ENCODE measurements at places on chromosomes 2 and 18.

GRCh38 chr2:20027705-20028434 lies 15.4 kb upstream of the MATN3 start:
- no peak for DNase-seq

DNA sequence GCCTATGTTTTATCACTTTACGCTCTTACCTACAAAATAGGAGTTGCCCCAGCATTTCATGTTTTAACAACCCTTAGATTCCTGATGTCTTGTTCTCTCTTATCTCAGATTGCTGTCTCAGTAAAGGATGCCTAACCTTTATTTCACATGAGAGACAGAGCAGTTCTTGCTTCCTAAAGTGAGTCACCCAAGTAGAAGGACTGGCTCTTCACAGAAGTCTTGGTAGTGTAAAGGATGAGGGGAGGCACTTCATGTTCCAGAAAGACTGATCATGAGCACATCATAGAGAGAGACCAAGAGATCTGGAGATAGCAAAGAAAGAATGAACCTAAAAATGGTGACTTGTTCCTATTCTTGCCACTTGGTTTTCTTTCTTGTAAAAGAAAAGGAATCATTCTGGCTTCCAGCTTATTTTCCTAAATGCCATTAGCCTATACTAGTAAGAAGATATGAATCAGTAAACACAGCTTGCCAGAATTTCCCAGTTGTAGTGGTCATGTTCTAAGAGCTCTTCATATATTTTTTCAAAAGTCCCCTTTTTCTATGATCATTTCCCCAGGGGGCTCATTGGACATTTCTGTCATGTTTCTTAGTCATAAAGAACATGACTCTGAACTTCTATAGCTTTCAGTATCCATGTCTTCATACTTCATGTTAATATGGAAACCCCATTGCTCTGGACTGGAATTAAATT lies 54.9 kb downstream of the MAPRE2 start:
- DNase-seq, result no peak

DNA sequence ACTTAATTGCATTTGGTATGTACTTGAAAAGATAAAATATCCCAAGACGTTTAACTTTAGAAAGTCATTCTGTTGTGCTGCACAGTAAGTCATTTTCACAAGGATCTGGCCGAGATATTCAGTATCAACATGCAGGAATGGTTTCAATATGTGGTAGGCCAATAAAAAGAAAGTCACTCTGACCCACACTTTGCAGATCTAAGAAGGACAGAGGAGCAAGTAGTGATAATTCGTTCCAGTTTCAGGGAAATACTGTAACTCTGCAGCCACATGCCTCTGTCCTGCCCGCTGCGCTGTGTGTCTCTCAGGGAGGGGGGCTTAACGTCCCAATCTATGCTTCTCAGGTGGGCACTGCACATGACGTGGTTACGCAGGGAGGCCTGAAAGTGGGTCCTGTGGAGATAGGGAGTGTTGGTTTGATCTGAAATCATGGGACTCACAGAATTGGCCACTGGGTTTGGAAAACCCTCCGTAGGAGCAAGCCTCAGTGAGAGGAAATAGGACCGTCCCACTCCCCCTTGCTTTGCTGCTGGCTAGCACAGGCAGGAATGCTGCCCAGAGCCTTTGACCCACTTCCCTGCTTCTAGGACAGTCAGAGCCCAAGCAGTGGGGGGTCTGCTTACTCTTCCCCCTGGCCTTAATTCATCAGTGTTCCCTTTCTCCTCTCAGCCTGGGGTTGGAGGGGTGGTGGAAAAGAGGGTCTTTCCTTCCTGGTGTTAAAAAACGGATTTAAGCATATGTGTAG lies 314.7 kb upstream of the SPRED2 start:
- DNase-seq, result no peak

DNA sequence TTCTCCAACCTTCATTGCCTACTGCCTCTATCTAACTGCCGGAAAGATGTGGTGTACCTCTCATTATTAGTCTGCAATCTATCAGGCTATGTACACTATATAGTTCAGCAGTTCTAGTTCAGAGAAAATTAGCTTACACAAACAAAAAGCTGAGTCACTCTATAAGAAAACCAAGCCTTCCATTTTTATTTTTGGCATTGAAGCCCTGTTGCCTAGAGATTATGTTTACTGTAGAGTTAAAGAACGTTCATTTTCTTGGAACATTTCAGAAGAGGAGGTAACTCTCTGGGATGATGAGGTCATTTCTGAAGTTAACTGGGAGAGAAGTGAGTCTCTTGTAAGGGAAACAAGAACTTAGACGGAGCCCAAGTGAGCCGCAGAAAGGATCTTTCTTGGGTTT lies 133.5 kb downstream of the FAM124B start:
- DNase-seq, result no peak

DNA sequence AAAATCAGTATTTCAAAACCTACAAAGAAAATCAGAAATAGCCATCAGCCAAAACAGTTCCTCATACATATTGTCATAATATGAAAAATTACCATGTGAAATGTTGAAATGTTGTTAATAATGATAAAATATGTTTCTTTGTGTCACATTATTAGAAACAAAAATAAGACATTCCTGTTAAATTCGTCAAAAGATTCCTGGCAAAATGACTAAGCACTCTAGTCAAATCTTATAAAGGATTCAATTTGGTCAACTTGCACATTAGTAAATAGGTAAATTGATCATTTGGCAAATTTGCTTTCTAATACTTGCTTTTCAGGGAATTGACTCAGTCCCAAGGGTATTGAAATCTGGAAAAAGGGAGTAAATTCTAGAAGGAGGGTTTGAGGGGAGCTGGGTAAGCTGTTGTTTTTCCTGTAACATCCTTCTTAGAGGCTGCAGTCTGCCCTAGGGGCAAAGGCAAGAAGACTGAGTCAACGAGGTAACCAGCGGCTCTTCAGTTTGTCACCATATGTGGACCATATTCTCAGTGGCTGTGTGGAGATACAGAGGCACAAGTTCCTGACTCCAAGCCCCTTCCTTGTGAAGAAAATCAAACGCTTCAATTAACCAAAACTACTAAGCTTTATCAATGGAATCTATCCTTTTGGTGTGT lies 482.3 kb downstream of the TNS1 start:
- no peak for DNase-seq

GRCh38 chr2:232104076-232104646 lies 142.6 kb downstream of the DIS3L2 start:
- DNase-seq, result no peak

DNA sequence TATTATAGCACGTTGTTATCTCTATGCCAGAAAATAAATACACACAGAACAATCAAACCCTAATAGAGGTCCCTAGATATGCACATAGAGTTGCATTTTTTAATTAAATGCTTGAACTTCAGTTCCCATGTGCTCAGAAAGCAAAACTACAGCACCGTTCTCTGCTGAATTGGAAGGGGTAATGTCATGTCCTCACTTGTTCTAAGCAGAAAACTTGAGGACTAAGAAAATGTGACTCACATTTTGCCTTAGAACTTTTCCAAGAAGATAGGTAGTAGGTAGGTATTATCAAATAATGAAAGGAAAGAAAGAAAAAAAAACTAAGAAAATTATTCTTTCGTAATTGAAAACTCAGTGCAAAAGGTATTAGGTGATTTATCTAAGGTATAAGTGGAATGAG lies 607.3 kb downstream of the ERBB4 start:
- no peak for DNase-seq

- no peak for DNase-seq
These were observed 132.9 kb downstream of the GAREM1 start for GRCh38 chr18:32337821-32338220.

GRCh38 chr2:216394881-216395280 lies 17.4 kb upstream of the SMARCAL1 start:
- no peak for DNase-seq

DNA sequence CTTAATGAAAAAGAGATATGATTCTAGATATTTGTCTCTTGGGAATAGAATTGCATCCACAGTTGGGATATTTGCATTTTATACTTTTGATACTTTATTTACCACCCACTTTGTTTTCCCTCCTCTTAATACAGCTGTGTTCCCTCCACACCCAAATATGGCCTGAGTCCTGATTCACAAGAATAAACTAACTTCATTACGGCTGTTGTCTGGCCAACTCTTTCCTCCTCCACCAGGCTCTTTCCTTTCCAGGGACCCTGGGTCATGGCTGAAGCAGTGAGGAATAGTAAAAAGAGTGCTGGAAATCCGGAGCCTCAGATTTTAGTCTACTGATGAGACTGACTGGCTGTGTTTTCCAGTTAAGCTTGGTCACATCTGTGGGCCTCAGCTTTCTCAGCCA lies 48.4 kb upstream of the STAM2 start:
- no peak for DNase-seq

- DNase-seq, result no peak
These were observed 33.7 kb downstream of the SOX11 start for GRCh38 chr2:5725794-5726463.

DNA sequence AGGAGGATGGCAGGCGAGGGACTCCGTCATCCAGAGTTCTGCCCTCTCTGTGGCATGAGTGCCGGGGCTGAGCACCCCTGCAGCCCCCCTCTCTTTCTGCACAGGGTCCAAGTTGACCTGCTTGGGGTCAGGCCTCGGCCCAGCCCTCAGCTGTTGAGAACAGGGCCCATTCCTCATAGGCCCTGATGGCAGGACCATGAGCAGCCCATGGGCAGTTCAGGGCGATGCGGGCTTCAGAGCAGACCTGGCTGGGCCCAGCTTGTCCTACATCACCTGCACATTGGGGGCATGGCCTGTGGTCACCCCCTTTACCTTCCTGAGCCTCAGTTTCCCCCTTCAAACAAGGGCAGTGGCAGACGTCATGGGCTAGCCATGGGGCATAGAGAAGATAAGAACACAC lies 238.1 kb downstream of the SEPTIN10 start:
- no peak for DNase-seq

DNA sequence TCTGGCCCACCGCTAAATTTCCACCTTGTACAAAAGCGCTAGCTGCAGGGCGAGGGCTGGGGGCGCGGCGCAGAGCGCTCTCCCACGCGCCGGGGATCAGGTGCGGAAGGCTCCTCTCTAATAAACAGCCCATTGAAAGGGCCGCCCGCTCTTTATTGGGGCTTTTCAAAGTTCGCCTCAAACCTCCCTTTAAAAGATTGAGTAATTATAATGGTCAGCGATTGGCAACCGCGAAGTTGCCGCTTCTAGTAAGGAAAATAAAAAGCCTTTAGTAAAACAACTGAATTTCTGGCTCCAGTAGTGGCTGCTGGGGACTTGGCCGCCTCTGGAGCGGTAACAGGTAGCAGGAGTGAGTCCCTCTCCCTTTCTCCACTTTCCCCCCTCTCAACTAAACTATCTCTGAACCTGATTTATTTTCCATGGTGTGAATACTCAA lies 755 bp downstream of the NEUROD1 start:
- peak; percentile 37 for DNase-seq

GRCh38 chr2:605674-606608 lies 71.3 kb downstream of the TMEM18 start:
- DNase-seq, result no peak

DNA sequence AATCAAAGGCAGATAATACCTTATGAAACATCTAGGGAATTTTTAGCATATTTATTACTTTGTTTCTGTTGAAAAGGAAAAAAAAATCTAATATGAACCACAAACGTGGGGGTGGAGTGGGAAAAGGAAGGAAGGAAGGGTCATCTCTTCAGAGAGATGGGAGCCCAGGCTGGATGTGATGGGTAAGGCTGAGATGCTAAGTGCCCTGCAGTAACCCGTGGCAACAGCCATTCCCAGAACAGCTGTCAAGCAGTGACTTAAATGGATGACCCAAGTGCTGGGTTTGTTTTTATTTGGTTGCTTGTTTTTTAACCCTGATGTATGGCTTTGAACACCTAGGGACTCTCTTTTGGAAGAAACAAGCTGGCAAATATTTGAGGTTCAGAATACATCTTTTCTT lies 50.7 kb upstream of the KLF7 start:
- no peak for DNase-seq

DNA sequence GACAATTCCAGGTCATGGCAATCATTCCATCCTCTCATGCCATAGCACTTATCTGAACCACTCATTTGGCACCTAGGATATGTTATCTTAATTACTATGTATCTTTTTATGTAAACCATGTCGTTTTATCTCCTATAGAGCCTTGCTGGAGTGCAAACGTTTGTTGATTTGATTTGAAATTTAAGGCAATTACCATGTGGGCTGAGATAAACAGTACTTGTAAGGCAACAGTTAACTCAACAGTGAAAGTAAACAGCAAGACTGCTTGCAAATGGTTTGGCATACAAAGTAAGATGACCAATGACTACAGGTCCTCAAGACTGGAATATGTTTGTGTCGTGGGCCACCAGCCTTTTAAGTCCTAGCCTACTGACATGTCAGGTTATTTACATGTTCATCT lies 133.7 kb upstream of the ZFP36L2 start:
- no peak for DNase-seq

DNA sequence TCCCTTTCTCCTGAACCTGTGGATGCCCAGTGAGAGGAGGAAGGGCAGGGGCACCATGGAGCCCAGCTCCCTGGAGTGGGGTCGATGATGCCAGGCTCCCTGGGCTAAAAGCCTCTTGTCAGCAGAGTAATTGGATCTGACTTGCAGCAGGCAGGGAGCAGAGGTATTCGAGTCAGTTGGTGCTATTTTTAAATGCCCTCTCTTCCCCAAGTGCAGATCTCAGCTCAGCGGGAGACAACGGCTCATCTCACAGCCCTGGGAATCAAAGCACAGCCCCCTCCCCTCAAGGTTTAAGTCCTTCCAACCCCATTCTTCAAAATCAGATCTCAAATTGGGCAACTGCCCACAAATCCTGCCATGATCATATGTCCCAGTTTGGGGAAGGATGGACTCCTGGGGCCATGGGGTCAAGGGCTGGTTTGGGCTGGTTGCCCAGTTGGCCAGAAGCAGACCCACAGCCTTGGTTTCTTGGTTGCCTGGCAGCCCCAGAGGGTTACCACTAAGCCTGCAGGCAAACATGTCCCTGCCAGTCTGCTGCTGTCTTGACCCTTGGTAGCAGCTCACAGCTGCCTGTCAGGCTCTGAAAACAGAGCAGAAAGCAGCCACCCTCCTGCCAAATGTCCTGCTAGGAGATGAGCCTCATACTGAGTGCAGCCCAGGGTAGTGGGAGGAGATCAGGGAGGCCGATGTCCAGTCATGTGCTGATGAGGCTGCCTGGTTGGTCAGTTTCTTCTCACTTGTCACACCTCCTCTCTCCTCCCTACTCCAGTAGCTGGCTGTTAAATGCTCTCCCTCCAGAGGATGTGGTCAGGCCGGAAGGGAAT lies 244.9 kb downstream of the LOXHD1 start:
- peak; percentile 67 for DNase-seq

DNA sequence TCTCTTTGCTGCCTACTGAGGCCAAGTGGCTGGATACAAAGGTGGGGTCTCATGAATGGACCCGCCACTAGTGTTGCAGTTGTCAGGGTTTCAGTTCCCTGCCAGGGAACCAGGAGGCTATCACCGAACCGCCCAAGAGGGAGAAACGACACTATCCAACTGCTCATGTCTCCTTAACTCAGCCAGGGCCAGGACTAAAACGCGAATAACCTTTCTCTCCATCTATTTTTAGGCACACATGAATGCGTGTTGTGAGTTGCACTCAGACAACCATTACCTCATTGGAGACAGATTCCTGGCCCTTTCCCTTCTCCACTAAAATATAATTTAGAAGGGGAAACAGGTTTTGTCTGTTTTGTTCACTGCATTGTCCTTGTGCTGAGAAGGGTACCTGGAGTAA lies 559.5 kb downstream of the SOCS6 start:
- DNase-seq, result no peak
